ENCODE measurements at places on chromosomes 11 and 22.

DNA sequence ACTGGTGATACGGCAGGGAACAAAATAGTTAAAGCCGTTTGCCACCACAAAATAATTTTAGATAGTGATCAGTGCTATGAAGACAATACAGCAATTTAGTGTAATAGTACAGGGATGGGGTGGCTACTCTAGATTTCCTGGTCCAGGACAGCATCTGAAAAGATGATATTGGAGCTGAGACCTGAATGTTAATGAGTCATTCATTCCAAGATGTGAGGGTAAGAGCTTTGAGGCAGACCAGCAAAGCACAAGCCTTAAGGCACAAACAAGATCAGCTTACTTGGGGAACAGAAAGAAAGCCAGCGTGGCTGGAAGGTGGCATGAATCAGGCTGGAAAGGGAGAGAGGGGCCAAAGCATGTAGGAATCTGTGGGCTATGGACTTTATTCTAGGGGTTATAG is 132.3 kb downstream of the TRIM44 start:
- DNase-seq, result no peak

- DNase-seq, result peak; percentile 96
Measured at GRCh38 chr11:6419009-6419631, at the start of gene APBB1. Gene APBB1, minus strand, starts transcription at chr11:6419094. Its CDS starts 7,747 bp downstream, at chr11:6411347.

DNA sequence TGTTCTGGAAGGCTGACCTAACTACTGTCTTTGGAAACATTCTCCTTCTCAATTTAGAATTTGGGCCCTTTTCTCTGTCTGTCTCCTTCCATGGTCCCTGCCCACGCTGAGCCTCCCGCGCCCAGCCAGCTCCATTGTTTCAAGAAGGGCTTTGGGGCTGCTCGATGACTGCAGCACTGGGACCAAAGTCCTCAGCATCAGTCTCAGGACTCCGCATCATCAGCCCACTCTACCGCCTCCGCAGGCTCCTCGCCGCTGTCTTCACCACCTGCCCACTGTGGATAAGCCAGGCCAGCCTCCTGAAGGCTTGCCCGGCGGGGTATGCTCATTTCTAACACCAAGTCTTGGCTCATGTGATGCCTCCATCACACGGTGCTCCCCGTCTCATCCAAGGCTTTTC is 81.3 kb downstream of the ZBTB16 start:
- no peak for DNase-seq

- no peak for DNase-seq
Measured at GRCh38 chr11:36053862-36054261, 110.0 kb downstream of the LDLRAD3 start.

- DNase-seq, result no peak
Measured at GRCh38 chr22:33570110-33570509, 350.2 kb downstream of the LARGE1 start.

- DNase-seq, result no peak
Measured at GRCh38 chr11:128405714-128406662, 181.4 kb downstream of the ETS1 start.

- no peak for DNase-seq
Measured at GRCh38 chr11:66211100-66211499, 57.3 kb upstream of the RAB1B start.

DNA sequence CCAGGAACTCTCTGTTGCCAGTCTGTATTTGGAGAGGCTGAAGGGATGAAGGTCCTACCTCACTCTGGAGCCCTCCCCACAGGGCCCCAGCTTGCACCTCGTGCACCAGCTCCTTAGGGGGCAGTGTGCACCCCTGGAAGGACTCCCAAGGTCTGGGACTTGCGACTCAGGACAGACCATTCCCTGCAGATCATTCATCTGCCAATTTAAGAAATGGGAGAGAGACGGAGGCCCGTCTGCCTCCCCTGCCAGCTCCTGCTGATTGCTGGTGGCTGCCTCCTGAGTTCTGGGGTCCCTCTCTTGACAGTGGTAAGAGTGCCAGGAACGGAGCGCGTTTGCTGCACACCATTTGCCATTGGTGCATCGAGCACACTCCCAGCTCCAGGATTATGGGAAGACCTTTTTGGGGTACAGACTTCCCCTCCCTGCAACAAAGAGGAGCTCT is 27.4 kb upstream of the MALAT1 start:
- peak; percentile 70 for DNase-seq
